Pancreas (tissue), 10 donors: ENCODE measurements at places on chromosomes 7 and 10.

DNA sequence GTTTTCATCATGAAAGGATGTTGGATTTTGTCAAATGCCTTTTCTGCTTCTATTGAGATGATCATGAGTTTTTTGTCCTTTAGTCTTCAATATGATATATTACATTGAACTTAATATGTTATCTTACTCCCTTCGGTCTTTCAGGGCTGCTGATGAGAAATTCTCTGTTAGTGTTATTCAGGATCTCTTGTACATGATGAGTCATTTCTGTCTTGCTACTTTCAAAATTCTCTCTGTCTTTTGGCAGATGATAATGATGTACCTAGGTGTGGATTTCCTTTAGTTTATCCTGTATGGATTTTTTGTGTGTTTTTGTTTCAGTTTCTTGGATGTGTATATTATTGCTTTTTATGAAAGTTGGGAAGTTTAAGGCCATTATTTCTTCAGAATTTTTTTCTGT is 320.9 kb upstream of the NPSR1 start:
- DNase-seq: no peak

DNA sequence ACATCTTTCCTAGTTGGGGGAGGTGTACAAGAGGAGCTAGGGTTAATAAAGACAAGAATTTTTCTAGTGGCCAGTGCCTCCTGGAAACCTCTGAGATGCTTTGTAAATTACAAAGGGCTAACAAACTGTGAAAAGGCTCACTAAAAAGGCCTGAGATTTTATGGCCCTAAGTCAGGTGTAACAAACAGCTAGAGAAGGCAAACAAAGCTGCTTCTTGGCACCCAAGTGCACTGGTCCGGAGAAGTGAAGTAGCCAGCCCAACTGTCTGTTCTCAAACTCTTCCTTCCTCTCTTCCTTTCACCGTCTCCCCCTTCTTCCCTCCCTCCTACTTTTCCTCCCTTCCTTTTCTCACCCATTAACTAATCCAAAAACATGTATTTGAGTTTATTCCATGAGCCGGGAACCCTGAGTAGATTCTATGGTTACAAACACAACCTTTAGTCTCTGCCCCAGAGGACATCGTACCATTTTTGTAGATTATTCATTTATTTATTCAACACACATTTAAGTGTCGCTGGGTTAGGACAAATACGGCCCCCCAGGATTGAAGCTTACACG is 143.4 kb upstream of the PCGF5 start:
- no peak for DNase-seq

GRCh38 chr7:100566018-100566531 is 7.6 kb downstream of the SAP25 start:
- peak; percentile 64 for DNase-seq

DNA sequence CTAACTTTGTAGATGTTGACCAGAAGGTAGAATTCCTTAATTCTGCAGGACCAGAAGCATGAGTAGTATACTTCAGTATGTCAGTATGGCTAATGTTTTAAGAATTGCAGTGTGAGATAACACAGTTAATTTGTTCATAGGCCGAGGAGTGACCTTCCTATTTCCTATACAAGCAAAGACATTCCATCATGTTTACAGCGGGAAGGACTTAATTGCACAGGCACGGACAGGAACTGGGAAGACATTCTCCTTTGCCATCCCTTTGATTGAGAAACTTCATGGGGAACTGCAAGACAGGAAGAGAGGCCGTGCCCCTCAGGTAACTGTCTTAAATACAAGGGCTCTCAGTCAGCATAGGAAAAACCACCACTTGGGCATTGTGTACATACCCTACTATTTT is 7.2 kb downstream of the DDX21 start:
- DNase-seq: no peak

DNA sequence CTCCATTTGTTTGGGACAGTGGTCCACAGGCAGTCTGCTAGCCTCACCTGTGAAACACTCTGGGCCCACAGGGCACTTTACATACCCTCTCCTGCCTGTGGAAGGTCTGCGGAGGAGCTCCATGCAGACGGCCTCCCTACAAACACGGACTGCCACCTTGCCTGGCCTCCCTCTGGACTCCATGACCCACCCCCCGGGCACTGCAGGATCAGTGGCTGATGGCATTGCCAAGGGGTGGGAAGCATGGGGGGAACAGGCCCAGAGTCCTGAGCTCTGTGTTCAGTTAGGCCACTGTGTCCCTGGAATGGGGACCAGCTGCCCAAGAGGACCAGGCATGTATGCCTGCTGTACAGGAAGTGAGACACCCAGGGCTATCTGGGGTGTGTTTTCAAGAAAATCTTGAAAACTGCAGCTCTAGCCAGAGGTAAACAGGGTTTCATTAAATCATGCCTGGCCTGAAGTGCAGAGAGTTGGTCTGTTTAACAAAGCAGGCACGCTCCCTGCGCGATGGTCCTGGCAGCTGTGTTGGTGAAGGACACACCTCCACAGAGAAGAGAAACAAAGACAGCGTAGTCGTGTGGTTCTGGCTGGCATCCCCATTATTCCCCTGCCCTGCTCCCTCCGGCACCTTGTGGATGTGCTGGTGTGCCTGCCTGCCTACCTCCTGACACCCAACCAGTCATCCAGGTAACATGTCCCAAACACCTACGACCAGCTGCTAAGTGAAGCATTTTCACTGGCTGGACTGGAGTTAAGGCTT is 470.8 kb upstream of the ZMIZ1 start:
- DNase-seq: no peak
